ENCODE measurements at places on chromosomes 2 and 18. TPM values are rescaled to one million over a fixed set of nuclear protein-coding genes. Genes with fewer than 3 reads are reported as not detected.

The HOXD8 gene
- total RNA-seq: 2.8 TPM

DNA sequence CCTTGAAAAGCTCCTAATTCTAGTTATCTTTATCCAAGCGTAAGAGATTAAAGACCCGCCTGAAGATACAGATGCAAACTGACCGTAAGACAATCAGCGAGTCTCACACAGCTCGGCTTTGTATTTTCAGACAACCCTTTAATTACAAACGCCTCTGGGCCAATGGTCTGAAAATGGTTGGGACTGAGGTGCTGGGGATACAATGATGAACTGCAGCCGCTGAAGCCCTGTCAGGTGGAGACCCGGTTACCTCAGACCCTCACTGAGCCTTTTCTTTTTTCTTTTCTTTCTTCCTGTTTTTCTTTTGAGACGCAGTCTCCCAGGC, 715 bp upstream of the CFAP36 start:
- no peak for DNase-seq

- no peak for DNase-seq
Observed at GRCh38 chr2:38057651-38058410, 18.1 kb downstream of the CYP1B1 start.

DNA sequence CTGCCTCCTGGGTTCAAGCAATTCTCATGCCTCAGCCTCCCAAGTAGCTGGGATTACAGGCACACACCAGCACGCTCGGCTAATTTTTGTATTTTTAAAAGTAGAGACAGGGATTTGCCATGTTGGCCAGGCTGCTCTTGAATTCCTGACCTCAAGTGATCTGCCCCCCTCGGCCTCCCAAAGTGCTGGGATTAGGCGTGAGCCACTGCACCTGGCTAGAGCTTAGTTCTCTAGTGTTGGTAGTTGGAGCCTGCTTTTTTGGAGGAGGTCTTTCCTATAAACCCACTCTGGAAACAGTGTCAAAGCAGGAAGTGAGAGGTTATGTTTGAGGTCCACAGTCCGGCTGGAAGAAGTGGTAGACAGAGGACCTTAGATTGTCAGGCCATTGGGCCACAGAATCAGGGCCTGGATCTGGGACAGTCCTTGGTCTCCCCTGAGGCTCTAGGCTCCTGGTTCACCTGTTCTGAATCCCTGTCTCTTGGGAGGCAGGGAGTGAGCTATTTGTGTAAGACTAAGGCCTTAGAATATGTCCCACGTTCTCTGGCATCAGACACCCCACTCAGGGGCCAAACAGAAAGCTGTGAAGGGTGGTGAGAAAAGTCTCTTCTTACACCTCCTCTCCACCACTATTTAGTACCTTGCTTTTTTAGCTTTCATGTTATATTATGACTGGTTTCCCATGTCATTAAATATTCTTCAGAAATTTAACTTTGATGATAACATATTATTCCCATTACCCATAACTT, 34.5 kb downstream of the PCBP1 start:
- DNase-seq: no peak

- no peak for DNase-seq
Observed at GRCh38 chr2:84832772-84833461, 48.0 kb downstream of the TRABD2A start.

DNA sequence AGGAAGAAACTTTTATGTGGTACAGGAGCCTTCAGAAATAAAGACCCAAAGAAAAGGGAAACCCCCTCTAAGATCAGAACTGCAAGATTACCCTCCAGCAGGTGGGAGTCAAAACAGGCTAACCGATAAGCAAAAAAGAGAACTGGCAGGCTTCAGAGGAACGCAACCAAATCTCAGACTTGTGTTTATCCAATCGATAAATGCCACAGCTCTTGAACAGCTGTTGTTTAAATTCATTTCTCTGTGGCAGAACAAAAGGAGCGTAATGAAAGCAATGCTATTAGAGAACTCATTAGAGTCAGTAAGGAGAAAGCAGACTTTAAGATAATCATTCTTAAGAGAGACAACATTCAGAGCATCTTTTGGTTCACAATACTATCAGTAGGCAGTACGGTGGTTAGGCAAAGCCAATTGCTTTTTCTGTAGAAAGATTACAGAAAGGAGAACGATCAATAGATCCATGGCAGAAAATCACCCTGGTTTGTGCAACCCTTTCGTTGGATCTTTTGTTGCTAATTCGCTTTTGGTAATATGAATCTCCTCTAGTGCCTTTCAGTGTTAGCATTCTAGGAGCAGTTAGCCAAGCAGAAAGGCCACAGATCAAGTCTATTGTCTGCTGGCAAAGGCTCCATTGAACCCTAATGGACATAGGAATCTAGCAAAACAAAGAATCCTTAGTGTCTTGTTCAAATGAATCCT, 476.4 kb upstream of the CHST9 start:
- no peak for DNase-seq

DNA sequence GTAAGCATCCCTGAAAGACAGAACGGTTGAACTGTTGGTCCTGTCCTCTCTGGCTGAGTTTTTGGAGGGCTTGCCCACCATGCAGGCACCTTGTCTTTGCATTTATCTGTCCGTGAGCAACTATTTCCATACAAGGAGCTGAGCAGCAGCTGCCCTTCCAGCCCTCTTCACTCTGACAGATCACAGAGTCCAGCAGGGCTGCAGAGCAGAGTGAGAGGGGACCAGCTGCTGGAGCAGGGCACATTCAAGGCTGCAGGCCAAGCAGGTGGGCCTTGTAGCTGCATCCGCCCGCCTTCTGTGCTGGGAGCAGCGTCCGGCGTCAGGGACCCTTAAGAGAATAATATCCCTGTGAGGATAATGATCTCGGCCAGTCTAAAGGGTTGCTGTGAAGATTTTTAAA, 9.5 kb downstream of the SMYD1 start:
- no peak for DNase-seq

GRCh38 chr18:49400398-49401072, 59.9 kb downstream of the DYM start:
- DNase-seq: no peak

The COL4A3 gene
- total RNA-seq: 0.19 TPM

The CIDEA gene
- total RNA-seq: not detected

- DNase-seq: no peak
Observed at GRCh38 chr18:60639836-60640235, 267.3 kb upstream of the MC4R start.

GRCh38 chr2:209946539-209946938, 55.9 kb upstream of the RPE start:
- no peak for DNase-seq

- no peak for DNase-seq
Observed at GRCh38 chr2:152496371-152496770, 161.4 kb downstream of the FMNL2 start.

The MGAT4A gene
- total RNA-seq: 60.0 TPM

The COX5B gene
- 244 TPM for total RNA-seq

The ALPP gene
- 0.27 TPM for total RNA-seq

The ARL5A gene
- 56.0 TPM for total RNA-seq

The PIKFYVE gene
- total RNA-seq: 21.9 TPM

- DNase-seq: no peak
Observed at GRCh38 chr2:178799305-178799704, 7.9 kb downstream of the TTN start.

The CDK15 gene
- total RNA-seq: not detected

- DNase-seq: peak; percentile 54
Observed at GRCh38 chr2:128644718-128645256, 326.1 kb upstream of the HS6ST1 start.
